Tibial artery (tissue), 4 donors: ENCODE measurements at places on chromosomes 5 and 9.

DNA sequence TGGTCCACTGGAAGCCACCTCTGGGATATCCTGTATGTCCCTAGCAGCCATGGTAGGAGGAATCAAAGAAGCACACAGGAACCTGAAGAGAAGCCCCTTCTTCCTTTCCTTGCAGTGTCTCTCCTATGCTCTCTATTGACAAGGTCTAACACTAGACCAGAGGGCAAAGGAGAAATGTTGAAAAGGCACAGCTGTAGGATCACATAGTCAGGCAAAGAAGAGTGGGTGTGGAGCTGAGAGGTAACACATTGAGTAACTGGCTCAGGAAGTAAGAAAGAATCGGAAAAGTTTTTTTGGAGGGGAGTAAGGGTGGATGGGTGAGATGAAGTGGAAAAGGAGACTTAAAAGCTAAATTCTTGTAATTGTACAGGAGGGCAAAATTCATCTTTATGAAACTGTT, 100.1 kb downstream of the FOCAD start:
- no peaks in the 10 kb centered on the region for H3K36me3 ChIP-seq
- DNase-seq = no peak
- no peak overlapping the region for H3K4me3 ChIP-seq

DNA sequence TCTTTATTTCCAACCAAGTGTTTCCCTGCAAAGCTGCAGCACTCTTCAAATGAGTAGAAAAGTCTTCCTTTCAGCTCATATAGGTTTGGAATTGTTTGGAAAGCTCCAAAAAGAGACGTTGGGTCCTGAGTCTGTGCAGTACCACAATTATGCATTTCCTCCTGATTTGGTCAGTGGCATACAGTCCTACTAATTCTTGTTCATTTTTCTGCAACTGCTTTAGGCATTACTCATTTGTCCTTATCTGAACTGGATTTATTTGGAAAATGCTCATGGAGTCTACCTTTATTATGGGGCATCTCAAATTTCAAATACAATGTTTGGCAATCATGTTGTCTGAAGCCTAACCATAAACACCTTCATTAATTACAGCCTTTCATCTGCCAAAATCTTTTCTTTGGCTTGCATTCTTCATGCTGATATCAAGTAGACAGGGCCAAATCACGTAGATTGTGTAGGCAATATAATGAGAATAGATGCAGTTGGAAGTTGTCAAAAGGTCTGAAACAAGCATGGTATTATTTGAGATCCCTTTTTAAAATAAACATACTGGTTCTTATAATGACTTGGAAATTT, 232.8 kb downstream of the TLE1 start:
- no peak for DNase-seq
- no peak overlapping the region for H3K4me3 ChIP-seq
- H3K36me3 ChIP-seq = no peaks in the 10 kb centered on the region
- H3K27ac ChIP-seq = no peak overlapping the region

DNA sequence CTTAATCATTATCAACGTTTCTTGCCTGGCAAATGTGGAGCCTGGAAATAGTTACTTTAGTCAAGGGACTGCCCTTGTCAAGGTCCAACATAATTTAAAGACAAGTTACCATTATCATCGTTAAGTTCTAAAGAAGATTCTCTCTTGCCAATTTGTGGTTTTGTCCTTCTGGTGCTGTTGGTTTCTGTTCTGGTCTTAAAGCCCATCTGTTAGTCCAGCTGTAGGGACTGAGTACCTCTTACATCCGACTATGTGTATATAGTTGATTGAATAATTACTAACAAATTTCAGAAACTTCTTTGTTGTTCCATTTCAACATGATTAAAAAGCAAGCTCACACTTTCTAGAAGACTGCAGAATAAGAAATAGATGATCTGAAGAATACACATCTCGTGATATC, 1854.9 kb downstream of the MAT2B start:
- H3K36me3 ChIP-seq = no peaks in the 10 kb centered on the region
- DNase-seq = no peak
- no peak overlapping the region for H3K4me3 ChIP-seq
- no peak overlapping the region for H3K27ac ChIP-seq

GRCh38 chr9:132430998-132431397, 21.0 kb downstream of the CFAP77 start:
- H3K27me3 ChIP-seq = peaks cover 69% of the 10 kb centered on the region
- H3K4me3 ChIP-seq = no peak overlapping the region
- H3K36me3 ChIP-seq = no peaks in the 10 kb centered on the region
- no peak overlapping the region for H3K27ac ChIP-seq
- no peaks in the 10 kb centered on the region for H3K4me1 ChIP-seq

- H3K27me3 ChIP-seq = no peaks in the 10 kb centered on the region
- H3K27ac ChIP-seq = no peak overlapping the region
- H3K4me3 ChIP-seq = no peak overlapping the region
- no peak for DNase-seq
- H3K36me3 ChIP-seq = no peaks in the 10 kb centered on the region
Observed at GRCh38 chr5:102767862-102768261, 12.8 kb downstream of the PAM start.

DNA sequence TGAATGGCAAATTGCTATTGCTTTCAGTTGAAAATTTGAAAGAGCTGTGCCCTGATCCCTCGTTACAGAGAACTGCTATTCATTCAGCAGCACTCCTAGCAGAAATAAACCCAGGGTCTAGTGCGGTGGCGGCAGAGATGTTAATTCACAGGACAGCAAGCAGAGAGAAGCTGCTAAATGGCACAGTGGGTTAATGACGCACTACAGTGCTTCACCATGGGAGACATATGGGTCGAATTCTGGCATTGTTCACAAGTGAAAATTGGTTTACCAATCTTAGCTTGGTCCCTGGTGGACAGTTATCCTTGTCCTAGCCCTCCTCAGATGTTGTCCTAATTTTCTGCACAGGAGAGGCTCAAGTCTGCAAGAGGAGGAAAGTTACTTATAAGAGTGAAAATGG, 807.4 kb downstream of the TLE1 start:
- DNase-seq = no peak
- H3K4me1 ChIP-seq = no peaks in the 10 kb centered on the region
- no peak overlapping the region for H3K27ac ChIP-seq
- no peak overlapping the region for H3K4me3 ChIP-seq
- no peaks in the 10 kb centered on the region for H3K27me3 ChIP-seq
- H3K36me3 ChIP-seq = no peaks in the 10 kb centered on the region

DNA sequence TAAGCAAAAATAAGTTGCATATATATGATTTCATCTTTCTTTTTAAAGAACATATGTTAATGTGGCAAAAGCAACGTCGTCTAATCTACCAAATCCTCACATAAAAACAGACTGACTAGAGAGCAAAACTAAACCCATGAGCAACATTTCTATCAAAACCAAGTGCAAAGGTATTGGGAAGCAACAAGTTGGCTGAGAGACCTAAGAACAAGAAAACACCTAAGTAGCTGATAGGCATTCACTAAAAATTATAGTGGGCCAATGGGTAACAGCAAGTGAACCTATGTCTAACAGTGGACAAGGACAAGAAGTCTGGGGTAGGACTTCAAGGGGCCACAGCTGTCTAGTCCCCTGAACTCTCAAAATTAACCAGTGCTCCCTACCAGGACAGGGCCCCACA, 130.1 kb downstream of the SIL1 start:
- no peaks in the 10 kb centered on the region for H3K4me1 ChIP-seq
- no peak for DNase-seq
- H3K27me3 ChIP-seq = no peaks in the 10 kb centered on the region
- H3K4me3 ChIP-seq = no peak overlapping the region
- no peaks in the 10 kb centered on the region for H3K36me3 ChIP-seq
- no peak overlapping the region for H3K27ac ChIP-seq

DNA sequence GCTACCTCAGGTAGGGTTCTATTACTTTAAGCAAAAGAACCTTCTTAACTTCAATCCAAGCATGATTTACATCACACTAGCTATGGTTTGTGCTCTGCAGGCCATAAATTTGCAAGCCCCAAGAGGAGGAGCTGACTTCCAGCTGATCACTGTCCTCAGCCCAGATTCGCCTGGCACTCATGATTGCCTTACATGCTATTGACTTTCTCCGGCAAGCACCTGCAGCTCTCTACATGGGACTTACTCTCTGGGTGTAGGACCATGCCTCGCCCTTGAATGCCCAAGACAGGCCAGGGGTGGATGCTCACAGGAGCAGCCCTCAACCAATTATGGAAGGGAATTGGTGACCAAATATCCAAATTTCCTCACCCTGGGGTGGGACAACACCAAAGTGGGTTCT, 99.8 kb downstream of the ESM1 start:
- no peak for DNase-seq
- no peaks in the 10 kb centered on the region for H3K36me3 ChIP-seq
- H3K4me3 ChIP-seq = no peak overlapping the region
- no peak overlapping the region for H3K27ac ChIP-seq
- peaks cover 21% of the 10 kb centered on the region for H3K4me1 ChIP-seq
- H3K27me3 ChIP-seq = no peaks in the 10 kb centered on the region

DNA sequence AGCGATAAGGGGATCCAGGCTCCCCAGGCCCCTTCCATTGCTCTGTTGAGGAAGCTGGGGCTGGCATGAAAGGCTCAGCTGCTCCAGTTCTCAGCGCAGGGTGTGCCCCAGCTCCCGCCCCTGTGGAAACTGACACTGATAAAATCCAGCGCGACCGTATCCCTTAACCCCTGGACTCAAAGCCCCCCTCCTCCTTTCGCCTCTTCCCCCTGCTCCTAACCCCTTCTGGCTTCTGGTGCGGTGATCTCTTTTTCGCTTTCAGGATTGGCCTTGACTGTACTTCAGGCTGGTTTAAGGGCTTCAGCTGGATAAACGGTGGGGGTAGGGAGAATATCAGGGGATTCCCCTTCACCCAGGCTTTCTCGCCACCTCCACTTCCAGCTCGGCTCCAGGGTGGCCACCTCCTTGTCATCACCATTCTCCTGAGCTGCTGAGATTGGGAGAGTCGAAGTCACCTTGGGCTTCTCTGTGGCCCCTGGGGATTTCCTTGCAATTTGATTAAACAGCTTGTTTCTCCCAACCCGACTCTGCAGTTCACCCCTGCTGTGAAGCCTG, 843 bp downstream of the BSPRY start:
- no peak for DNase-seq
- H3K27me3 ChIP-seq = no peaks in the 10 kb centered on the region
- H3K4me1 ChIP-seq = no peaks in the 10 kb centered on the region
- H3K4me3 ChIP-seq = peak overlapping the region; percentile 60
- H3K36me3 ChIP-seq = no peaks in the 10 kb centered on the region
- H3K27ac ChIP-seq = no peak overlapping the region

GRCh38 chr5:20615888-20616563, 628.0 kb upstream of the CDH18 start:
- H3K4me3 ChIP-seq = no peak overlapping the region
- H3K36me3 ChIP-seq = no peaks in the 10 kb centered on the region

DNA sequence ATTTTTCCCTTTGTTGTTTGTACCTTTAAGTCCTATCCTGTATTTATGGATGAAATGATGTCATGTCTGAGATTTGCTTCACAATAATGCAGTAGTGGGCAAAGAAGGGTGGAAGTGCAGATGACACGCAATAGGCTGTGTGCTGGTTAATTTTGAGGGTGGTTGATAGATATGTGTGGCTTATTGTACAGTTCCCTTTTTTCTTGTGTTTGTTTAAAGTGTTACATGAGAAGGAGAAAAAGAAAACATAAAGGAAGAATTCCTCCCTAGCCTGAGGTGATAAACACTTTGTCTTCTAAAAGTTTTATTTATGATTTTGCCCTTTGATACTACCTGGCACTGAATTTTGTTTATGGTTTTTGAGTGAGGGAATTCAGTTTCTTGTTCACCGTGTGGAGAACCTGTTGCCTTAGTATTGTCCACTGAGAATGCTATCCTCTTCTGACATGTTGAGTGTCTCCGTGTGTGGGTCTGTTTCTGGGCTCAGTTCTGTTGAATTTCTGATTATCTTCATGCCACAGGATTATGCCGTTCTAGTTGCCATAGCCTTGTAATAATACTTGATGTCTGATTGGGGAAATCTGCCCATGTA, 52.3 kb upstream of the FAM120AOS start:
- H3K4me3 ChIP-seq = no peak overlapping the region
- no peaks in the 10 kb centered on the region for H3K4me1 ChIP-seq
- no peaks in the 10 kb centered on the region for H3K27me3 ChIP-seq
- no peaks in the 10 kb centered on the region for H3K36me3 ChIP-seq
- DNase-seq = no peak

DNA sequence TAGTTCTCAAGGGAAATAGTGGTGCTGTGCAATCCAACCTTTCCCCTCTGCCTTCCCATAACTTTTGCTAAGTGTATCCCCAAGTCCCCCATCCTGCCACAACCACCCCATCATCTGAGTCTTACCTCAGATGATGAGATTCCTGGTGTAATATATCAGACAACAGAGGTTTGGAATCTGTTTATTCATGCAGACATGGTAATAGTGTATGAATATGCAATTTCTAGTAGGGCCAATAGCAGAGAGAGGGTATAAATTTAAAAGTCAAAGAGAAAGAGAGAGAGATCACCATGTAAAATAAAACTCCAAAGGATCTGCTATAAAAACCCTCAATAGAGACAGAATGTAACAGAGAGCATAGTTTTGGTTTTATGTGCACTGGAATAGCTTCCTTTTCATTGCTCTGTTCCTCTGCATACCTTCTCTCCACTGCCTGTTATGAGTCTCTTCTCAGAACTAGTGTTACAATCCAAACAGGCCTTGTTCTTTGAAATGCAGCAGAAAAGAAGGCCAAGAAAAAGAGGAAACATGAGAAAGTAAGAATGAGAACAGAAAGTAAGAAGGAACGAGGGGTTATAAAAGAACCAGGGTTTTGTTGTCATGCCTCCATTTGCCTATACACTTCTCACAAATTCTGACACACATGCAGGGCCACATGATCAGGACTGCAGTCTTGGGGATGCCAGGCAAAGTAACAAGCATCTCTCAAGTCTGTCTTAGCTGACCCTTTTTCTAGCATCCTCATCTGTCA, 278.0 kb downstream of the CETN3 start:
- peaks cover 46% of the 10 kb centered on the region for H3K4me1 ChIP-seq
- no peak overlapping the region for H3K4me3 ChIP-seq
- no peaks in the 10 kb centered on the region for H3K27me3 ChIP-seq
- peak overlapping the region; percentile 63 for H3K27ac ChIP-seq
- no peaks in the 10 kb centered on the region for H3K36me3 ChIP-seq

- H3K27me3 ChIP-seq = no peaks in the 10 kb centered on the region
- H3K27ac ChIP-seq = no peak overlapping the region
- DNase-seq = no peak
Observed at GRCh38 chr9:136725612-136726011, 13.2 kb downstream of the DIPK1B start.

GRCh38 chr5:175444060-175444904, at the start of gene DRD1:
DRD1 (minus strand) TSS chr5:175444182; CDS start chr5:175443099, 1,083 bp downstream.
- no peaks in the 10 kb centered on the region for H3K36me3 ChIP-seq
- H3K4me1 ChIP-seq = peaks cover 21% of the 10 kb centered on the region
- no peak within 1 kb of the TSS for H3K27ac ChIP-seq
- peak within 1 kb of the TSS; percentile 51 for H3K4me3 ChIP-seq
- no peak for DNase-seq

DNA sequence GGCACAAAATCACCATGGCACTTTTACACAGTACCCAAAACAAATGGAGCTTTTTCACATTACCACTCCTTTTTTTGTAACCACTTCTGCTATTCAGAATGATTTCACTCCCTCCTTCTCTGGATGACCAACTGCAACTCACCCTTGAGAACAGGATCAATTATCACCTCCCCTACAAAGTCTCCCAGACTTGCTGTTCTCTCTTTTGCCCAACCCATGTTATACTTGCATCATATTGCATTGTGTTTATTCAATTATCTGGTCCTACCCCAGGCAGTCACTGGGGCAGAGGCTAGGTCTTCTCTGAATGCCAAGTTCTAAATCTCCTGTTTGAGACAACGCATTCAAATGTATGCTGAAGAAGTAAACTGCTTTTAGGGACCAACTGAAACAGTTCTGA, 96.0 kb downstream of the GPR21 start:
- H3K27me3 ChIP-seq = no peaks in the 10 kb centered on the region
- no peak for DNase-seq
- no peak overlapping the region for H3K27ac ChIP-seq
- H3K4me3 ChIP-seq = no peak overlapping the region
- H3K4me1 ChIP-seq = no peaks in the 10 kb centered on the region
